Urinary bladder (tissue), 4 donors: ENCODE measurements at places on chromosomes 2 and 18.

- DNase-seq = no peak
These were observed 32.4 kb downstream of the ID2 start for GRCh38 chr2:8714283-8714682.

- DNase-seq = no peak
These were observed 155.7 kb downstream of the HDAC4 start for GRCh38 chr2:239245107-239245506.

DNA sequence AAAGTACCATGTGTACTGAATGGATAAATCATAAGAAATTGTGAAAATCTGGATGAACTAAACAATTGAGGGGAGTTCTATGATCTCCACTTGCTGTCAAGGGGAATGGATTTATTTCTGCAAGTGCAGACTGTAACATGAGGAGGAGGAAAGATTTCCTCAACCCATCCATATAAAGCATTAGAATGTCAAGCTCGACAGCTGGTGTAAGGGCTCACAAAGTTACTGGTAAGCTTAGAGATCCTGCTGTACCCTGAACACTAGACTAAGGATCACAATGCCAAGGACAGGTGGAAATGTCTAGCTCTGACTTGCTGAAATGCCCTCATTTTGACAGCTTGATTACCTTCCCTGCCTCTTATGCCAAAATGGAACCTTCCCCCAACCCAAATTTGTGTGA, 125.3 kb downstream of the TCF4 start:
- no peak for DNase-seq

- no peak for DNase-seq
These were observed 20.8 kb downstream of the CRIM1 start for GRCh38 chr2:36376319-36376765.

DNA sequence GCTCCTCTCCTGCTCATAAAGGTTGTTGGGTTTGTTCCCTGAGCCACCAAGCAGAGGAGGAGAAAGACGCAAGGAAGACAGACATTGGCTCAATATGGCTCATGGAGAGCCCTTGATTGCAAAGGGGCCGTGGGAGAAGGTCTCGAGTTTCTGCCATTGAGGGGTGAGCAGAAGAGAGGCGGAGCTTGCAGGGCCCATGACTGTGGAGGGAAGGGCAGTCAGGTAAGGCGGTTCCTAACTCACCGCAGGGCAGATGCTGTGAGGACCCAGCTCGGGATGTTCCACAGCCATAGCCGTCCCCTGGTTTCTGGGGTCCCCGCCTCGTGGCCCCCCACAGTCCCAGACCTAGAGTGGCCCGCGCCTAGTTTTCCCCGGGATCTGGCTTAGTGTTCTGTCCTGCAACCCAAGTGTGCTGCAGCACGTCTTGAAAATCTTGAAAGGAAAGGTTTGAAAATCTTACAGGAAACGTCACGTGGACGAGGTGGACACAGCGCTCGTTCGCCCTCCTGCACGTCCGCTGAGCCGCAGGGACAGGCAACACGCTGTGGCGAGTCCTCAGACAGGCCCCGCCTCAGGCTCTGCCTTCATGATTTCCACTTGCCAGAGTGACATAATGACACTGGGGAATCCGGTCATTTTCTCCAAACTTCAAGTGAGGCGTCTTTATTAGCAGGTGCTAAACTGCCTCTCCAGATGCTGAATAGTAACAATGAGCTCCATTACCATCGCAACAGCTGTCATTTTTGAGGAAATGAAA, 105.5 kb upstream of the HDAC4 start:
- no peak for DNase-seq

DNA sequence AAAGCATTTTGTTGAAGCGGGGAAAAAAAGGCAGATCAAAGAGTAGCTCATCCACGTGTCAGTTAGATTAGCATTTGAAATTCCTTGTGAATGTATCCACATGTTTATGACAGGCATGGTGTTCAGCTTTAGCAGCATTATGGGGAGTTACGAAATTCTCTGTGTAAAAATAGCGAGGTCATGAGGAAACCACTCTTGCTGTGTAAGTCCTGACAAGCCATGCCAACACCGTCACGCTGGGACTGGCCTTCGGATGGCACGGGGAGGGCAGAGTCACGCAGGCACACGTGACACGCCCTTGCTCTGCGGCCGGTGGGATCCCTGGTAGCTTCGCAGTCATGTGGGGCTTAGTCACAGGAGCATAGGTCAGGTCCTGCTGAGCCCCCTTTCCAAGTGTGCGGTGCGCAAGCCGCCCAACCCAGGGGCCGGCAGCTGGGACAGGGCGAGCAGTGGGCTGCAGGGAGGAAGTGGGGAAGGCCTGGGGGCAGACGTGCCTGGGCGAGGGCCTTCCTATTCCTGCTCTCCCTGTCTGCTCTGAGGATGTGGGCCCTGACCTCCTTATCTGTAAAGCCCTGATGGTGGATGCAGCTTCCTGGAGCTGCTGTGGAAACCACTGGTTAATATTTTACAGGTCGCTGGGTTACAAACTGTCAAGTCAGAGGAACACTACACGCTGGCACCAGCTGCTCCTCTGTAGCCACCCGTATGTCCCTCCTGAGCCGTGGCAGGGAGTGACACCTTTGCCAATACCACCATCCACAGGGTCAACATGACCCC, 18.0 kb downstream of the MBP start:
- peak; percentile 69 for DNase-seq

- no peak for DNase-seq
These were observed 214.6 kb downstream of the RDH14 start for GRCh38 chr2:18345848-18346247.

DNA sequence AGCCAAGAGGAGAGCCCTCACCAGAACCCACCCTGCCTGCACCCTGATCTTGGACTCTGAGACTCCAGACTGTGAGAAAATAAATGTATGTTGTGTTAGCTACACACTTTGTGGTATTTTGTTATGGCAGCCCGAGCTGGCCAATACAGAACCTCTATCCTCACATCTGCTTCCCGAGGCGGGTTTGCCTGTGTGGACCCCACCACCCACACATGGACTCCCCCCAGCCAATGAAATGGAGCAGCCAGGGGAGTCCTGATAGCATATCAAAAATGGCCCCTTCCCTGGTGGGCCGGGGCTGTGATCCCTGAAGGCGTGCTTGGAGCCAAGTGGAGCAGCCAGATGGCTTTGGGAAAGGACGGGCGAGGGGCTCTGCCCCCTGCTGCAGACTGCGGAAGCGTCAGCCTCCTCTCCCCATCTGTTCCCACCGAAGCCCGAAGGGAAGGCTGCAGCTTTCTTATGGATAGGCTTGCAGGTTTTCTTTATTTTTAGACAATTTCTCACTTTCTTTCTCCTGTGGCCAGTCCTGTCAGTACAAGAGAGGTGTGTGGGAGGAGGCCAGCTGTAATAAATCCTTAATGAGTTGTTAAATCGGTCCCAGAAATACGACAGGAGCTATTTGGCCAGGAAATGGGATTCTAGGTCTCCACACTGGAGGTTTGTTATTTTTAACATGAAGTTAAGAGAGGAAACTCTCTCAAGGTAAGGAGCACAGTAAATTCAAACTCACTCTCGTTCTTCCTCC, 34.4 kb downstream of the TEX51 start:
- no peak for DNase-seq

- DNase-seq = no peak
These were observed 83.8 kb upstream of the REG3G start for GRCh38 chr2:78941751-78942150.

GRCh38 chr2:23055251-23055650, 329.7 kb upstream of the KLHL29 start:
- DNase-seq = no peak

DNA sequence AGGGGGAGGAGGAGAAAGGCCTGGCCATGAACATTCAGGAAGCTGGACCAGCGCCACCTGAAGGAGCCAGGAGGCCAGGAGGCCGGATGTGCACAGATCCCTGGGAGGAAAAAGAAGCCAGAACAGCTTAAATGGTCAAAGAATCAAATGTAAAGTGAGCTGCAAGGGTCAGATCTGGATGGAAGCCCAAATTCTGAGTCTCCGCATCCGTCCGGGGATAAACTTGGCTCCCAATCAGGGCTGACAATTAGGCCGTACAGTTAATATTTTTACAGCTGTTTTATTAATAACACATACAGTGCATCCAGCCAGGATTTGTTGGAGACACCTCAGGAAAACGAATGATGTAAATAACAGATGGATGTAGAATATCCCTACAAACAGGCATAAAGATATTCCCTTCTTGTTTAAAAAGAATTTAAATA, 495.1 kb upstream of the TCF4 start:
- peak; percentile 86 for DNase-seq

- no peak for DNase-seq
These were observed 8.4 kb upstream of the NR4A2 start for GRCh38 chr2:156340804-156341451.

DNA sequence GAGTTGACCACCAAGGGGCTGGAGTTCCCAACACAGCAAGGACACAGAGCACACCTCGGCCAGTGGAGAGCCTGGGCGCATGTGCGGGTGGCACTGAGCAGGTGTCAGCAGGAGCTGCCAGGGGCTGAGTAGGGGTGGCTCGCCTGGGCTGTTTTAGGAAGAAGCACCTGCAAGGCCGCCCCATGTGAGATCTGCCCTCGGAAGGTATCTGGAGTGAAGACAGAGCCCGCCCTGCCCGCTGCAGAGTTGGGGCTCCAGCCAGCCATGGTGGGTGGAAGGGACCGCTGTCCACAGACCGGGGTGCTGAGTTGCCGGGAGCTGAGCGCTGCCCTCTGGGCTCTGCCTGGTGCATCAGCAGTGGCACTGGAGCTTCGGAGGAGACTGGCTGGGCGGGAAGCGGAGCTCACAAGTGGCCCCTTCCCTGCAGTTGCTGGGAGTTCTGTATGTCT, 35.2 kb downstream of the MTERF4 start:
- no peak for DNase-seq

- no peak for DNase-seq
These were observed 396.5 kb upstream of the SALL3 start for GRCh38 chr18:78582898-78583738.

- DNase-seq = no peak
These were observed 397.2 kb upstream of the CDH19 start for GRCh38 chr18:67001052-67001451.

DNA sequence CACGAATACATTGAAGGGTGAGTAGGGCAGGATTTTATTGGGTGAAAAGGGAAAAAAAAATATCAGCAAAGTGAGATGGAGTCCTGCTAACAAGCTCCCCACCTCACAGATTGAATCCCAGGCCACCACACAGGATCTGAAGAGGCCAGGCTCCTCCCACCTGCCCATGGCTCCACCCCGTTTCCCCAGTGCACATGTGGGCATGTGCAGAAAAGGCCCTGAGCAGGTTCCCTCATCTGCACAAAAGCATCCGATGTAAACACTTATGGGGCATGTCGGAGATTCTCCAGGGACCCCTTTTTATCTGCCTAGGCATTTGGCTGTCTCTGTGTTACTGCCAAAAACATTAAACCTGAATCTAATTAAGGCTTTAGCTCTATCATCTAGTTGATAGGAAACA, 35.2 kb downstream of the SKA1 start:
- no peak for DNase-seq

DNA sequence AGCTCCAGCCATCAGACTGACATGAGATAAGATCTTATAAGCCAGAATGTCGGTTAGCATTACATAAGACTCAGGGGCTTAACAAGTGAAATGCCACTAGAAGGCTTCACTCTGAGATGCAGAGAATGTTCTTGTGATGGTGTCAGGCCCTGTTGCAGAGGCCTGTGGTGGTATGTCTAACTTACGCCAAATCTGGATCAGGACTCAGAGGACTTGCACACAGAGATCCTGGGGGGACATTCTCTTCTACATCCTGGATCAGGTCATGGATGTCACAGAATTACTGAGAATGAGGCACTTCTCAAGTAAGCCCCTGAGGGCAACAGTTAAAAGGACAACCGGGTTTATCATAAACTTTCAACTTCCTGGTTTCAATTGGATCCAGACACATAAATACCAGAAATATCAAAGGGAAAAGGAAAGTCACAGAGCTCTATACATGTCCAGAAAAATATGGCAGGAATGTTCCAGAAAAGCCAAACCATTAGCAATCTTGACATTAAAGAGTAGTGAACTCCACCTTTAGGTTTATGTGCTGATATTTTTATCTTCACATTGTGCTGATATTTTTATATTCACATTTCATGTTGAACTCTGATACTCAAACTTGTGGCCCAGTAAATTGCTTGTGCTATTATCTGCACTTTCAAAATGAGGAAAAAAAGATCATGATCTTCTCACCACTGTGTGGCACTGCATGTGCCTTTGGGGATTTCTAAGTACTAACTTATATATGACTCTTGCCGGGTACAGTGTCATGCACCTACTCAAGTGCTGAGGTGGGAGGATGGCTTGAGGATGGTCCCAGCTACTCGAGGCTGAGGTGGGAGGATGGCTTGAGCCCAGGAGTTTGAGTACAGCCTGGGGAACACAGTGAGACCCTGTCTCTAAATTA, 137.5 kb upstream of the RNF152 start:
- DNase-seq = no peak

DNA sequence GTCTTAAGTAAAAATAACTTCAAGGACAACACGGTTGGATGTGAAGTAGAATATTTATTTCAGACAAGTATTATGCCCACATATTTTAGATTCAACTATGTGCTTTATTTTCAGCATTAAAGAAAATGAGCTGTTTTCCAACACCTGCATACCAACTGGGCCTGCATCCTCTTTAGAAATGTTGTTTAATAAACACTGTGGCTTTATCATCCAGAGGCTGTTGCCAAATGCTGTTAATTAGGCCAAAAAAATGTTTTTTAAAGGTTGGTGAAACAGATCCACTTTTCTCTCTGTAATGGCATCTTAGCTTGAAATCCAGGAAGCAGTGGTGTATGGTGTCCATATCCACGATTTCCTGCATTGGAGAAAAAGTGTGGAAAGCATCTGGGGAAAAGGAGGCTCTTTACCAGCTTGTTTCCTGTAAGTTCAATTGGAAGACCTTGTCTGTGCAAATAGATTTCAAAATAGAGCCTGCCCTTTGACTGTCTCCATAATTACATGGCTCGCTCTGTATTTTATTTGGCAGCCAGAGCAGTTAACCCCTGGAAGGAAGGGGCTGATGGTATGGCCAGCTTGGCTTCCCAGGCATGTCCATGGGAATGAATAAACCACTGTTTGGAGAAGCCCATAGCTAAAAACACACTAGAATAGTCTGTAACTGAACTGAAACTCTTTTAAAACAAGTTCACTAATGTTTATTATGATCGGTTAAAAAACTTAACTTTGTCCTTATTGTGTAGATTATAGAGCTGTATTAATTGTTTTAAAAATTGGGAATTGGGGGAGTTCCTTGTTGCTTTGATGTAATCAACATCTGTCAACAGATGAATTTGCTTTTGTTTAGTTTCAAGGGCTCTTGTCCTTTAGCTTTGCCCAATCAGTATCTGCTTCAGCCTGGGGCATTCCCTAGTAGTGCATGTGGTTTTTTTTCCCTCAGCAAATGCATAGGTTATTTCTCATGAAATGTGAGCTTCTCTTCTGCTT, 33.0 kb upstream of the DLX1 start:
- no peak for DNase-seq
